ENCODE measurements at places on chromosomes 16 and 17.

- no peak for DNase-seq
Observed at GRCh38 chr17:44097110-44097958, 26.1 kb downstream of the HDAC5 start.

GRCh38 chr17:14437176-14437575 lies 136.3 kb downstream of the HS3ST3B1 start:
- DNase-seq = no peak

GRCh38 chr16:75288596-75289120 lies 37.2 kb upstream of the BCAR1 start:
- DNase-seq = no peak

GRCh38 chr16:49441366-49441780 lies 67.8 kb downstream of the C16orf78 start:
- DNase-seq = no peak

DNA sequence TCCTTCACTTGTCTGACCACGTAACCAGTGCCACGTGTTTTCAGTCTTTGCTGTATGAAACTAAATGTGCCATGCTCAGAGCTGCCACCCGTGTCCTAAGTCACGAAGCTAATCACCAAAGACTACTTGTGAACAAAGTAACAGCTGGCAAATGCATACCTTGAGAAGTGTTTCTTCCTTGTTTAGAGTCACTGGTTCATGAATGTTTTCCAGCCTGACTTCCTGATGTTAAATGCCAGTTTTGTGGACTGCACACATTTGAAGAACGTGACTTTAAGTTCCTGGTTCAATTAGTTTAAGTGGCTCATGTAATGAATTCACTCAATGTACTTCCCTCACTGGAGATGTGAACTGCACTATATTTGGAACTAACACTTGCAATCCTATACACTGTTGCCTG lies 19.9 kb upstream of the KPNB1 start:
- no peak for DNase-seq

DNA sequence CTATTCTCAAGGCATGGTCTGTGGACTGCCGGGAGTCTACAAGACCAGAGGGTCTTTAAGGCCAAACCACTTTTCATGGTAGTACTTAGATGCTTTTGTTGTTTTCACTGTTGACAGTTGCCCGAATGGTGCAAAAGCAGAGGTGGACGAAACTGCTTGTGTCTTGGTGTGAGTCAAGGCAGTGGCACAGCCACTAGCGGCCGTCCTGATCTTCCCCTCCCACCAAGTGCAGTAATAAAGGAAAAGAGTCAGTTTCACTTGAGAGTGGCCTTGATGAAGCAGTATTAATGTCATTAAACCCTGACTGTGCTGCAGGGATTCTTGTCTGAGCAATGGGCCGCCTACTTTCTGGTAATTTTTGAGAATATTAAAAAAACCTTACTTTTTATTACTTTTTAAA lies 109.1 kb downstream of the PRKCA start:
- no peak for DNase-seq

- no peak for DNase-seq
Observed at GRCh38 chr17:17468217-17469010, 8.4 kb upstream of the MED9 start.

DNA sequence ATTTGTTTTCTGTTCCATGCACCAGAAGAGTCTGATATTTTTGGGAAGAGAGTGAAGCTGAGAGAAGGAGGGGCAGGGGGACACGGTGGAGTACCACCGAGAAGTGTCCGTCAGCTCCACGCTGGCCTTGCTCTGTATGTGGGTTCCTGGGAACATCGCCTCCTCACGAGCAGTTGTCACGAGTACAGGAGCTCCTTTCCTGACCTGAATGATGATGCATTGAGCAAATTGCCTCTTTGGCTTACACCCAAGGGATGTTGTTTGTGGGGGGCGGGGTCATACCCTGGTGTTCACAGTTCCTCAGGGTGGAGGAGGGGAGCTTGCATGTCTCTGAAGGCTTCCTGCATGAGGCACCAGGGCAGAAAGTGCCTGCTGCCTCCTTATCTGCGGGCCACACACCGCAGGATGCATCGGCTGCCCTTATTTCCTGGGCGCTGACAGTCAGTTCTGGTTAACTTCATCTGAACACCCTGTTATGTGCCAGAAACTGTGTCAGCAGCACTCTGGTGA lies 36.2 kb downstream of the RGS9 start:
- DNase-seq = peak; percentile 20

DNA sequence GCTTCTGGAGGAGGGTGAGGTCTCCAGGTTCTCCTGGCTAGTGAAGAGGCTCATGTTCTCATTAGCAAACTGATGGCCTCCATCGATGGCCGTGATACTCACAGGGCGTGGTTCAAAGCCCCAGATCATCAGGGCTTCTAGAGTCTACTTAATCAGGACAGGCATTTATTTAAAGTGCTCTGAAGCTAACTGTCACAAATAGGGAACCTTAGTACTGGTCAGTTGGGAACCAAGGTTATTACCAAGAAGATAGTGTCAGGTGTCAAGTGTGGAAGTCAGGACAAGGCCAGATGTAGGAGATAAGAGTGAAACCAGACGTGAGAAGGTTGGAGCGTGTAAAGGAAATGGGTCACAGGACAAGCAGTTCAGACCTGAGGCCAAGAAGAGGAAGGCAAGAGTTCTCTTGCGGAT lies 56.9 kb downstream of the PIGL start:
- DNase-seq = no peak

- DNase-seq = no peak
Observed at GRCh38 chr16:87757841-87758426, 7.9 kb downstream of the KLHDC4 start.

GRCh38 chr16:24504472-24505345 lies 34.7 kb upstream of the RBBP6 start:
- peak; percentile 20 for DNase-seq

DNA sequence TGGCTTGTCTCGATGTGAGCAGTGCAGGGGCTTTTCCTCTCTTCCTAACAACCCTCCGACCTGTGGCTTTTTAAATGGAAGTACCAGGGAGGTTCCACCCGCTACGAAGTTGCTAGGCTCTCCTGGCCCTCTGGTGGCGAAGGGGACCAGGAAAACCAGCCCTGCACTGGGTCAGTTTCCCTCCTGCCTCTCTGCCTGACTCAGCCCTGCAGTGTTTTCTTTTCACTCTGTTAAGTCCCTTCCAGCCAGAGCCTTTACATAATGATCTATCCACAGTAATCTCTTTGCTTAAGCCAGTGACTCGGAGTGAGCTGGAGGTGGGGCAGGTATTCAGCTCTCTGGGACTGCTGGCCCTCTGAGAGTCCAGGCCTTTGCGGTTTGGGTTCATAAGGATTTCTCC lies 331.3 kb upstream of the EEF2KMT start:
- no peak for DNase-seq

GRCh38 chr17:82297280-82297713 lies 20.1 kb downstream of the CD7 start:
- no peak for DNase-seq

DNA sequence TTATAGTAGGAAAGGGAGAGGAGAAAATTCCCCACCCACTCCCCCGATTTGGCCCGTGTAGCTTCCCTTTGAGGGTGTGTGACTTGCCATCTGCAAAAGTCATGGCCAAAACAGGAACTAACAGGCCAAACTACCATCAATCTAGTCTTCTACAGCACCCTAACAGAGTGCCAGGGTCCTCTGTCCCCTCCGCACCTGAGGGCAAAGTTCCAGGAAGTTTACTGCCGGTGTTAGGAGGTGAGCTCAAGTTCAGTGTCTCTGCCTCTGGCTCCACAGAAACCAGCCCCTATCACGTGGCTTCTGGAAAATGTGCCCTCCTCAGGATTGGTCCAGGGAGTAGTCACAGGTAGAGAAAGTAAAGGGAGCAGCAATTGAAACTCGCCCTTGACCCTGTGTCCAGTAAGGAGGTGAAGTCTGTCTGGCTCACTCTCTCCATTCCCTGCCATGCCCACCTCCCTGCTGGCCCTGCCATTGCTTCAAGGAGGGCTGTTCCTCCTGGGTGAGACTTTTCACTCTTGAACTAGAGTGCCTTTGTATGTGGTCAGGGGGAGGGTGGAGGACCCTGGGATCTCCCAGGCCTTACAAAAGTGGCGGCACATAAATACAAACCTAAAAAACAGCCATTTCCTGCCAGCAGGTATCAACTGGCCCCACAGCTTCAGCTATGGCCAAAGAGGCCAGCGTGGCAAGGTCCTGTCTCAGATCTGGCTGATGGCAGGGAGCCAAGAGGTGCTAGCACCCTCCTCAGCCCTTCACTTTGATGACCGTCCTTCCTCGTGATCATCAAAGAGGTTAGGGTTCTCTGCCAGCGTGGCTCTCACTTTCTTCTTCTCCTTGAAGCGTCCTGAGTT lies 5.3 kb downstream of the PRR15L start:
- no peak for DNase-seq

GRCh38 chr16:7025616-7026190 lies 306.9 kb upstream of the RBFOX1 start:
- no peak for DNase-seq

DNA sequence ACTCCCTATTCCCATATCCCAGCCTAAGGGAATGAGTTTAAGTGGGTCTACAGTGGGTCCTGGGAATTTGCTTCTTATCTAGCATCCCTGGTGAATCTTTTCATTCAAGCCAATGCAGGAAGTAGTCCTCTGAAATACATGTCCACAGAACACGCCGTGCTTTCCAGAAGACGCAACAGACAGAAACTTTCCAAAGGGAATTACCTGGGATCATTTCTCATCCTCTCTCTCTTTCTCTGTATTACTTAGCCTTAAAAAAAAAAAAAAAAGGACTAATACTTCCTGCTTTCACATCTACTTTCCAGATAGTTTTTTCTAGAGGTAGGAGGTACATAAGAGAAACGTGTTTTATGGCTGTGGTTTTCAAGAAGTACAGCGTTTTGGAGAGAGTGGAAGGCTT lies 499.0 kb downstream of the MAF start:
- DNase-seq = no peak

- DNase-seq = no peak
Observed at GRCh38 chr16:79159261-79160049, 441.1 kb downstream of the MAF start.

- DNase-seq = no peak
Observed at GRCh38 chr17:50027881-50028735, 27.8 kb upstream of the ITGA3 start.

DNA sequence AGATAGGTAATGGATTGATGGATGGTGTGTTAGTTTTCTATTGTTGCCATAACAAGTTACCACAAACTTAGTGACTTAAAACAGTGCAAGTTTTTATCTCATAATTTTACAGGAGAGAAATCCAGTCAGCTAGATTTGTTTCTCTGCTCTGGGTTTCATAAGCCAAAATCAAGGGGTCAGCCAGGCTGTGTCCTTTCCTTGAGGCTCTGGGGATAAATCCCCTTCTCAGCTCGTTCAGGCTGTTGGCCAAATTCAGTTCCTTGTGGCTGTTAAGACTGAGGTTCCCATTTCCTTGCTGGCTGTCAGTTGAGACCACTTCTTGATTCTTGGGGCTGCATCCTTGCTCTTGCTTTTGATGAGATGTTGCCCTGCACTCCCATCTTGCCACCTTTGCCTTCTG lies 204.9 kb upstream of the CDH13 start:
- DNase-seq = no peak

DNA sequence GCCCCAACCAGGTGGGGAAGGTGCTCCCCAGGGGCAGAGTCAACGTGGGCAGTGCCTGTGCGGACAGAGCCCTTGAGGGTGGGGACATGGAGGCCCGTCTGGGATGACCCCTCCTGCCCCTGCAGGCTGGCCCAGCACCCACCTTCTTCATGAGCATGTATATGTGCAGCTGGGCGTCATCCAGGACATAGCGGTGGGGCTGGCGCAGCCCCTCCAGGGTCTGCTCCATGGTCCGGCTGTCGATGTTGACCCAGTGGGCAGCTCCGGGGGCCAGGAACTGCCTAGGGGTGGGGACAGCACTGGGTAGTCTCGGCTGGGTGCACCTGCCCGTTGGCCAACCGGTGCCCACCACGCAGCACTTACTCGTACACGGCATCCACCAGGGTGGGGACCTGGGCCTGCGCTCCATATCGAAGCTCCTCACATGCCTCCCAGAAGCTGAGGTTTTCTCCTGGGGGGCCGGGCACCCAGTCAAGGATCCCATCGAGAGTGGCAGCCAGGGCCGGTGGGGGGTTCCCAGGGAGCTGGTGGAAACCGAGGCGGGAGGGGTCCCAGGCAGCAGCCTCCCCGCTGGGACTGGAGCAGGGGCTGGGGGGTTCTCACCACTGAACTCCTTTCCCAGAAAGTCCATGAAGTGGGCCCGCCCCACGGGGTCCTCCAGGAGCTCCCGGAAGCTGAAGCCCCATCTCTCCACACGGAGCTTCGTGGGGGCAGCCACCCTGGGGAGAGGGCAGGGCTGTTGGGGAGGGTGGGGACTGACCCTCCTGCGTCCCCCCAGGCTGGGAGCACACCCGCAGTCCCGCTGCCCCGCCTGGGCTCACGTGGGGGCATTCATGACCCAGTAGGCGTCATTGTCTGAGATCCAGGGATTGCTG lies 5.1 kb downstream of the RGS11 start:
- DNase-seq = no peak

- DNase-seq = peak; percentile 12
Observed at GRCh38 chr16:12801511-12802042, 2.1 kb downstream of the CPPED1 start.

DNA sequence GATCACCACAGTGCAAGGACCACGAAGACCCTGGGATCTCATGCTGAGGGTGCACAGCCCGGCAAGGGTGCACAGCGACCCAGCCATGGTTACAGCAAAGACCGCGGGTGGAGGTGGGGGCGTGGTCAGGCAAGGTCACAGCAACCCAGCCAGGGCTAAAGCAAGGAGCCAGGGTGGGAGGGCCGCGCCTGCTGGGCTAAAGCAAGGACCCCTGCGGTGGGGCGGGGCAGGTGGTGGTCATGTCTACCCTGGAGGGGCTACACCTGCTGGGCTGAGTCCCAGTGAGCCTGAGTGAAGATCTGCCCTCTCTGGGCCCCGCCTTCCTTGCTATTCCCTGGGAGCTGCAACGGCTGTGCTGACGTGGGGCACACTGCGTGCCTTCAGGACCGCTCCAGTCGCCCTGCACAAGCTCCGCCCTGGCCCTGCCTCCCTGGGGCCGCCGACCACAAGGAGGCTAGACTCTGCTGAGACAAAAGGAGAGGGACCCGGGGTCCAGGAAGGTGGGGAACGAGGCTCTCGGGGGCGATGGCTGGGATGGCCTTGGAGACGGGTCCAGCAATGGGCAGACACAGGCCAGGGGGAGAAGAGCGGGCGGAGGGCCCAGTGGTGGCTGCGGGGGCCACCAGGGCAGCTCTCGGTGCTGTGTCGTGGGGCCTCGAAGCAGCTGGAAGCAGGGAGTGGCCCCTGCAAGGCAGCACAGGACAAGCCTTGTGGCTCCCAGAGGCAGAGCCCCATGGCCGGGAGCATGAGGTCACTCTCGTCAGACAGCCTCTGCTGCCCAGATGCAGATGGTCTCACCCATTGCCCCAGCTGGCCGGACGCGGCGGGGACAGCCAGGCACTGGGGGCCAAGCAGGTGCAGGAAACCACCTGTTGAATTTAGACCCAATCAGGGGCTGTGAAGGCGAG lies 52.8 kb downstream of the CBFA2T3 start:
- no peak for DNase-seq

- no peak for DNase-seq
Observed at GRCh38 chr16:76984196-76984595, 206.8 kb upstream of the MON1B start.

Data from fibroblast of skin of left biceps (primary cell).